ENCODE measurements at places on chromosomes 2 and 18.
A peak's percentile ranks its signal among the peaks of the same experiment; 100 is the strongest.

GRCh38 chr2:1973636-1974035, 229.3 kb upstream of the PXDN start:
- peak; percentile 40 for DNase-seq

- no peak for DNase-seq
Measured at GRCh38 chr2:238155051-238155760, 3.6 kb upstream of the ERFE start.

GRCh38 chr2:196249860-196250259, 78.5 kb upstream of the STK17B start:
- DNase-seq, result no peak

DNA sequence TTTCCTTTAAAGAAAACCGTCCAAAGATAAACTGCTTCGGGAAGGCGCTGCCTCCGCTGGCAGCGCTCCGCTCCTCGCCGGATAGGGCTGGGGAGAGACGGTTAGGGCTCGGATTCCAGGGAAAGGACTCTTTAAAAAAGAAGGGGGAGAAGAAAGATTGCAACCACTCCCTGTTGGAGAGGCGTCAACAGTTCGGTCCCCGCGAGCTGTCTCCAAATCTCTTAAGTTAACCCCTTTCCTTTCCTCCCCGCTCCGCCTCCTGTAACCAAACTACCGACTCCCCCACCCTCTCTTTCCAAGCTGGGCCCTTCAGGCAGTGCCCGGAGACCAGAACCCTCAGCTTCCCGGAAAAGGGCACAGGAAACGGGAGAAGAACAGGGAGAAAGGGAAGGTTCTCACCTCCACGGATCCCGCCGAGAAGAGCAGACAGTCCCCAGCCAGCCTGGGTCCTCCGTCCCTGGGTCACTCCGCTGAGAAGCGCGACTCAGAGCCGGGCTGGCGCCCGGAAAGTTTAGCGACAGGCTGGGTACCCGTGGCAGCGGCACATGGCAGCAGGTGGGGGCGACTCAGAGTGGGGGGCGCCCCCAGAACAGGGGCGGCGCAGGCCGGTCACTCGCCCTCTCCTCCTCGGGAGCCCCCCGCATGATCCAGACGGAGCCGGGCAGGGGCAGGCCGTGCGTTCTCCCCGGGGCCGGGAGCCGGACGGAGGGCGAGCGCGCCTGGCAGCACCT, 675 bp downstream of the FZD5 start:
- DNase-seq, result no peak

DNA sequence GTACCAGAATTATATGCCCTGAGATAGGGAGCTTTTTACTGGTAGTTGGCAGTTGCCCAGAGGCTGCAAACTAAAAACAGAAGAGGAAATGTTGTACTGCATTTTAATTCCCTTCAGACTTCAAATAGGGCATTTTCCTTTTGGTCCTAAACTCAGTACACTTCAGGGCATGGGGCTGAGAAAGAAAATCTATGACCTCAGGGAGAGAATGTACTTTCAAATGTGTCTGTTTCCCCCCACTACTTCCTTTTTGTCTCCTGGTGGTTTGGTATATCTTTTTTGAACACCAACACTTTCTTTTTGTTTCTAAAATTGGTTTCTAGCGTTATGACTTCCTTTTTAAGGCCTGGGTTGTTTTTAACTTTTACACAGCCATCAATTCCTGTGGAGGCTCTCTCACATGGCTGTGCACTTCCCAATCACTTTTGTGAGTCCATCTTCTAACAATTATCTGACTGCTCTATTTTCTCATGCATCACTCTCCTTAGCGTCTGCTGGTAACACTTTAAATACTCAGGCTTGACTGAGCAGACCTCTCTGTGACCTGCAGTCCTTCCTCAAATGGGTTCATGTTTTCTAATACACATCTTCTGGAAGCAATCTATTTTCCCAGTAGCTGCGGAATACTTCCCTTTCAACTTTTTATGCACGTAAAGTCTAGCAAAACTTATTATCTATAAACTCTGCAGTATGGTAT, 596.0 kb downstream of the LRP1B start:
- DNase-seq, result no peak

DNA sequence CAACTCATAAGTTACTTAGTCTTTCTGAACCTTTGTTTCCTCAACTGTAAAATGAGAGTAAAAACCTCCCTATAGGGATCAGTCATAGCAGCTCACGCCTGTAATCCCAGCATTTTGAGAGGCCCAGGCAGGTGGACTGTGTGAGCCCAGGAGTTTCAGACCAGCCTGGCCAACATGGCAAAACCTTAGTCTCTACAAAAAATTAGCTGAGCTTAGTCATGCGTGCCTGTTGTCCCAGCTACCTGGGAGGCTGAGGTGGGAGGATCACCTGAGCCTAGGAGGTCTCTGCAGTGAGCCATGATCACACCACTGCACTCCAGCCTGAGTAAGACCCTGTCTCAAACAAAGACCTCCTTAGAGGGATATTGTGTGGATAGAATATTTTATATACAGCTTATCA, 2.3 kb downstream of the GPR155 start:
- DNase-seq, result no peak

All from NCI-H2171 (cell line).